ENCODE measurements at places on chromosomes 3 and 15.

- DNase-seq, result no peak
Measured at GRCh38 chr3:116524453-116525210, 79.3 kb upstream of the LSAMP start.

DNA sequence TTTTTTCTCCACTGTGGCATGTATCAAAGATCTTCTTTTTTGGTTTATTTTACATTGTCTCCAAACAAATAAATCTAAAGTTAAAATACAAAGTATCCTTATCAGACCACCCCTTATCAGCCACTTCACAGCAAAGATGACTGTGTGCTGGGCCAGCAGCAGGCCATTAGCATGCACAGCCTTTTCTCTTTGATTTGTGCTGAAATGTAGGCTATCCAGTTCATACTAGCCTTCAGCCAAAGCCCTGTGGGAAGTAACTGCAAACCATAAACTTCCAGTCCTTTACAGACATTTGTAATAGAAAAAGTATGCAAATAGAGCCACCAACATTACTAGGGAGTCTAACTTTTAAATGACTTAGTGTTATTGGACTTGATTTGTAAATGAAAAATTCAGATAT lies 816.3 kb downstream of the FHIT start:
- DNase-seq, result no peak

DNA sequence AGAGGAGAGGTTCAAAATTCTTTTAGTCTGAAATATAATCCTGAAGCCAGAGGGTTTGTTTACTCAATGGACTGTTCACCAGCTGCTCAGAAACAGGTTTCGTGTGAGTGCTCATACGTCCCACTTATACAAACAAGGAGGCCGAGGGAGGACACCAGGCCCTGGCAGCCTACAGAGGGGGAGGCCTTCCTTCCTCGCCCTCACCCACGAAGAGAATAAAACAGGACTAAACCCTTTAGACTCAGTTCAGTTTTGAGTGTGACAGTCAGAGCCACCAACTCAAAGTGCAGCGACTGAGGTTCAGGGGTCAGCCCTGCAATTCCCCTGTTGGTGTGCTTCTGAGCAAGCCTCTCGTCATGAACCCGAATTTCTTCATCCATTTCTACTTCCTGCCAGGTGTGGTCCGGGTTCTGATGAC lies 17.3 kb downstream of the FAM174B start:
- DNase-seq, result no peak

DNA sequence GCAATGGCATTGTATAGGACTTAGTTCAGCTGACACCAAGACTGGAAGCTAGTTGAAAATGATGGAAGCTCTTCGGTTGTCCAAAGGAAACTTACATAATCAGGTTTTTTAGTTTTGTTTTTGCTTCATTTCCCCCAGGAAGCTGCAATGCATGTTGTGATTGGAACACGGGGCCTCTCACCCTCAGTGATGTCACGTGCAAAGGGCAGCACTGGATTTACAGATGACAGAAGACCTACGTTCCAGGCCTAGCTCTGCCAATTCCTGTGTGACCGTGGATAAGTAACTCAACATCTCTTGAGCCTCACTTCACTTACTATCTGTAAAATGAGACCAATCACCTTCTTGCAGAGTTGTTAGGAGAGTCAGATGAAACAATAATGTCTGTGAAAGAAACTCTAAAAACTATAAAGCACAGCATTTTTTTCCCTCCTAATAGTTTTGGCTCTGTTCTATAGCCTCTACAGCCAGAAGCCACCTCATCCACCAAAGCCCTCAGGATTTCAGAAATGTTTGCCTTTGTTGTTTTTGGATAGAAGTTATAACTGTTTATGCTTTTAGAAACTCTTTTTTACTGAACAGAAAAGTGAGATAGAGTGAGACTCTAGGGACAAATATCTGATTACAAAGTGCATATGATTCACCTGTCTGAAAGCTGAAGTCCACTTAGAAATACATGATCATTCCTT lies 4.6 kb downstream of the RBSN start:
- no peak for DNase-seq

DNA sequence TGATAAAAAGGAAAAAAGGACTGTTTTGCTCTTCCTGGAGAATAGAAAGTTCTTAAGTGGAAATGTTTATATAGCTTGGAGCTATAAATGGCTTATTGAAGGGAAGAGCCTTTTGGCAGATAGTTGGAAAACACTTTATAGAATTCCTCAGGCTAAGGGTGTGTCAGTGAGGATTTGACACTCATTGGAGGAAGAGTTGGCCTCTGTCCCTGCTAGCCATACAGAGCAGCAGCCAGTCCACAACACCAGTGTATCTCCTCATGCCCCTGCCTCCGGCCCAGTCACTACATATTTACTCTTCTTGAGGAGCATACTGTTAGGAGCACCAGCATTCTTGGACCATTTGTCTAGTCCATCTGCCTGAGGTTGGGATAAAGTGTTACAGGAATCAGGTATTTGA lies 36.2 kb downstream of the KLHL18 start:
- no peak for DNase-seq

GRCh38 chr3:101847328-101847727 lies 2.0 kb upstream of the NFKBIZ start:
- DNase-seq, result no peak

GRCh38 chr3:182239316-182239715 lies 527.6 kb downstream of the SOX2 start:
- no peak for DNase-seq

DNA sequence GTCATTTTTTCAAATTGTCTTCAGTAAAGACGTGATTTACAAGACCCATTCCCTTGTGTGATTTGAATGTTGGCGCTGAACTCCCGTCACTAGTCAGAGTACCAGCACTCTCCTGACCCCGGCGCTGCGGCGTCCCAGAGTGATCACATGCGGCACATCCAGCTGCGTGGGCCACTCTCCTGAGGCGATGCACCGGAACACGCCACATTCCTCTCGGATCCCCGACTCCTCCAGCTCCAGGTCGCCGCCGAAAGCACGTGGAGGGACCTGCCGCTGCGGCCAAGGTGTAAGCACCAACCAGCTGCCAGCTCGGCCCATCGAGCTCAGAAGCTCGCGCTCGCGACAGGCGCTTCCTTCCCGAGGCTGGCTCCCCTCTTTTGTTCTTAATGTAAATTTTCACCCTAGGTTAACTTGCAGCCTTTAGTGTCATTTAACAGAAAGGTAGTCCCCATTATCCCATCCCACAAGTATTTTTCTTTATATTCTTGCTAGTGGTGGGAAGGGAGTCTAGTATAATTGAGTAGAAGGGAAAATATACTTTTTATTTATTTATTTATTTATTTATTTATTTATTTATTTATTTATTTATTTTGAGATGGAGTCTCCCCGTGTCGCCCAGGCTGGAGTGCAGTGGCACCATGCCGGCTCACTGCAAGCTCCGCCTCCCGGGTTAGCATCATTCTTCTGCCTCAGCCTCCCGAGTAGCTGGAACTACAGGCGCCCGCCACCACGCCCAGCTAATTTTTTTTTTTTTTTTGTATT lies 61.7 kb upstream of the VGLL3 start:
- peak; percentile 31 for DNase-seq

DNA sequence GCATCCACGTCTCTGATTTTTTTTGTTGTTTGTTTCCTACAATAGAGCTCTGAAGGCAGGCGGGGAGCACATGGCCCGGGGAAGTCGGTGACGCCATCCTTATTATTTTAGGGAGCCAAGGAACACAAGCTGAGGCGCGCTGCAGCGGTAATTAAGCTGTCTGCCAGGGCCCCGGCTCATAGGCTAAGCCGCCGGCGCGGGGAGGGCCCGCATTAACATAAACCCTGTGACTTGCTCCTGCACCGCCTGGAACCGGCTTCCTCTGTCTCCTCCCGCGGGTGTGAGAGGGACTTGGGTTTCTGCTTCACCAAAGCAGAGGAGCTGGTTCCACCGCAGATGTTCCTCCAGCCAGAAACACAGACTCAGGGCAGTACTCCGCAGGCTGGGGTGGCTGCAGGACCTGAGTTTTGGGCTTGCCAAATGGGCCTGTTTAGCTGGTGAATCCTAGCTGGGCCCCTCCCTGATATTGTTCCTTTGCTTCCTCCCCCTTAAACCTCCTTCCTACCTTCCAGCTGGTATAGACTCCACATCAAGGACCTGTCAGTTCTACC lies 25.3 kb downstream of the ANP32A start:
- DNase-seq, result peak; percentile 92

DNA sequence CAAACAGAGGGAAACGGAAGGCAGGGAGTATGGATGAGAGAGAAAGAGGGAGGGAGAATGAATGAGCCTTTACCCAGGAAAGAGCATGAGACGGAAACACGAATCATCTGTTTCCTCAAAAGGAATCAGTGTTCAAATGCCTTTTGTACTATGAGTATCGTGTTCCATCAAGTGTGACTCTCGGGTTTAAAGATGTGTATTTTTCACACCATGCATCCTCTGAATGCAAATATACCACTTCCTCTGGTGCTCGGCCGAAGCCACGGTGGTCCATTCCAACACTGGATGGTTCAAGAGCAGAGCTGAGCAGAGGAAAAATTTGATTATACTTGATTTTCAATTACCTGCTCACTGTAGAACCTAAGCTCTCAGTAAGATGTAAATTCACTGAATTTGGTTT lies 505.1 kb downstream of the MECOM start:
- DNase-seq, result no peak

DNA sequence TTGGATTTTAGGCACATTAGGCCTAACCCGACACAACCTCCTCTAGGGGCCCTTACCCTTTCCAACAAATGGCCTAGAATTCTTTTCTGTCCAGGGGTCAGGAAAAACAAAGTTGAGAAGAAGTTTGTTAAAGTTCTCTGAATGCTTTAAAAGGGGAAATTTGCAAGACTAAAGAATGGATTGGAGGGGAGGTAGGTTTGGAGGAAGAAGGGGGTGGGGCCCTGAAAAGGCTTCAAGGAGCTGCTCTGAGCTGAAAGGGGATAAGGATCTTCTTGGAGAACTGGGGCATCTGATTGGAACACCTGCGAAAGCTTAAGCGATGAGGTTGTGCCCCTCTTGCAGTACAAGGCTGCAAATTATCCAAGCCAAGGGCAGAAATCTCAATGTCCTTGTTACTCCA lies 3.9 kb upstream of the SENP2 start:
- DNase-seq, result no peak

DNA sequence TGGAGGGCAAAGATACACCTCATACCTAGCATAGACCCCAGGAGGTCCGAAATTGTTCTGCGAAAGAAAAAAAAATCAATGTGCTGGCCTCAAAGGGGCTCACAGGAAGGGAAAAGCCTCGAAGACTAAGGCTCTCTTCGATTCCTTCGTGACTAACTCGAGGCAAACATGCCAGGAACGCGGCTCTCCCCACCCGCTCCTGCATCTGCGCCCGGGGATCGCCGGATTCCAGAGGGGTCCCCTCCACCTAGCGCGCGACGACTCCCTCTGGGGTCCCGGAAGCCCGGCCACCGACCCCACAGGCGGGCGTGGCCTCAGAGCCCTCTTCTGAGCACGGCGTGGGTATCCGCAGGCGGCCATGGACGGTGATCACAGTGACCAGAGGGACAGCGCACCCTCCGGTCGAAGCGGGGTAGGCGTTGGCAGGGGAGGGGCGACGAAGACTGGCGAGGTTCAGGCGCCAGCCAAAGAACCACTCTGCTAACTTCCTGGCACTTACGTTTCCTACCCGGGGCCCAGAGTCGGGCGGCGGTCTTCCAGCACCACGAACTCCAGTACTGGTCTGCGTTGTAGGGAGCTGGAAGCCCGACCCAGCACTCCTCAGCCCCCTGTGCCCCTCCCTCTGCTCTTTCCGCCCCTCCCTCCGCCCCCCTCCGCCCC lies 515 bp upstream of the EIF3J start:
- peak; percentile 90 for DNase-seq

DNA sequence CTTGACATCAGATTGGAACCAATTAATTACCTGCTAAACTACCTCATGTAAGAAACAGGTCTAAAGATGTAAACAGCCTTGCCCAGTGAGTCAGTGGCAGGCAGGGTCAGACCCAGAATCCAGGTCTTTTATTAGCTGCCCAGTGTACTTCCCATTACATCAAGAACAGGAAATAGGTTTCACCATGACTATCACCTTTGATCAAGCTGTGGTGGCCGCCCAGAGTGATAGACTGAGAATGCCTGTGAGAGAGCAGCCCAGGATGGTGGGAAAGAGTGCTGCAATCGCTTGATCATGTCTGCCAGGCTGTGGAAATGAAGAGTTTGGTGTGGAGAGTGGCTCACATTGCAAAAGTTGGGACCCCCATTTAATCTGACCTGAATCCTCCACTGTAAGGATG lies 61.3 kb upstream of the PIAS1 start:
- DNase-seq, result no peak

- no peak for DNase-seq
Measured at GRCh38 chr15:67854358-67854757, 14.5 kb upstream of the RNU6-1 start.

DNA sequence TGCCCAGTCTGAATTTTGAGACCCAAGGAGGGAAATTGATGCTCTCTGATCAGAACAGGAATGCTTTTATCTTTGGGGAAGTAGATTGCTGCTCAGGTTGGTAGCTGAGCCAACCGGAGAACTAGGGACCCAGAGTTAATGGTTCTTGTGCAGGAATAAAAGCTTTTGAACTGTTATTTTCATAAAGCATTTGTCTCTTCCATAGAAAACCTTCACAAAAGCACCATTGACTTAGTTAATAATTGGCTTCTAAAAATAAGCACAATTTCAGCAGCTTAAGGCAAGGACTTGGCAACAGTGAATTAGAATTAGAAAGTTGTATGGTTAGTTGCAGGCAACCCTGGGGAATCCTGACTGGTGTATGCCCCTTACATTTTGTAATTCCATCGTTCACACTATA lies 53.8 kb downstream of the MAP2K1 start:
- DNase-seq, result no peak

DNA sequence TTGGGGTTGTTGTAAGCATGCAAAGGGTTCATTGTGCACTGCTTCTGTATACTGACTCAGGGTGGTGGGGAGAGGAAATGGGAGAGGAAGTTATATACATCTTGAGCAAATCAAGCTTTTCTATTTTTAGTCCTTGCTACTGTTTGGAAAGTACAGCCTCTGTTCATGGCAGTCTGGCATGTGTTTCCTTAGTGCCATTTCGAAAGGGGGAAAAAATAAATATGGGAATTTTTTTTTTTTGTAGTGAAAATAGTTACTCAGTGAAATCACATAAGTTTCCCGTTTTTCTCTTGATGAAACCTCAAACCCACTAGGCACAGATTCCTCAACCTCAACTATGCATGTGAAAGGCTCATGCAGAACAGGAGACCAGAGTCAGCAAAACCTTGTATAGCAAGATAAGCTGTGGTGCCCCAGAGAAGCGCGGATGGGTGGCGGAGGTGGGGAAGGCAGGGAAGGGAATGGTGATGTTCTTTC lies 353.3 kb downstream of the LPP start:
- peak; percentile 41 for DNase-seq

- DNase-seq, result no peak
Measured at GRCh38 chr3:86175051-86175536, 815.9 kb downstream of the VGLL3 start.
